PC-3 (cell line): ENCODE measurements at places on chromosomes 16 and 17. TPM values are rescaled to one million over a fixed set of nuclear protein-coding genes. Genes with fewer than 3 reads are reported as not detected.

DNA sequence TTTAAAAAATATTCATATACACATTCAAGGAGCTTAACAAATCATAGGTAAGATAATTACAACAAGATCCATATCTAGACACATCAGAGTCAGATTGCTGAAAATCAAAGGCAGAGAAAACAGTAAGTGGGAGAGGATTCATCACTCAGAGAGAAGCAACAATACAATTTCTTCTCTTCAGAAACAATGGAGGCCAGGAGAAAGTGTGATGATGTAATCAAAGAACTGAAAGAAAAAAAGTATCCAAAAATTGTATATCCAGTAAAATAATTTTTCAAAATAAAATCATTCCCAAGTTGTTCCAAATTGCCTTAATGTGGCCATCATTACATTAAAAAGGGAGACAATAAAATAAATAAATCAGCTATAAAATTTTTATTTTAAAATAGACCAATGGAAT is 17.7 kb upstream of the ABCA6 start:
- H3K36me3 ChIP-seq = no peaks in the 10 kb centered on the region
- no peak for DNase-seq
- H3K4me3 ChIP-seq = no peak overlapping the region
- H3K27me3 ChIP-seq = 0 out of 2 replicates have a peak, but pooled peaks cover 13% of the 10 kb centered on the region
- no peaks in the 10 kb centered on the region for H3K4me1 ChIP-seq

GRCh38 chr17:7555320-7555948 is 3.1 kb upstream of the TNFSF13 start:
- H3K27ac ChIP-seq = no peak overlapping the region
- no peaks in the 10 kb centered on the region for H3K27me3 ChIP-seq
- DNase-seq = no peak
- no peak overlapping the region for H3K4me3 ChIP-seq
- H3K36me3 ChIP-seq = no peaks in the 10 kb centered on the region
- peaks cover 16% of the 10 kb centered on the region for H3K4me1 ChIP-seq

- H3K4me1 ChIP-seq = no peaks in the 10 kb centered on the region
- no peak overlapping the region for H3K27ac ChIP-seq
- no peaks in the 10 kb centered on the region for H3K27me3 ChIP-seq
These were observed 12.7 kb downstream of the SCN4A start for GRCh38 chr17:63960006-63960405.

DNA sequence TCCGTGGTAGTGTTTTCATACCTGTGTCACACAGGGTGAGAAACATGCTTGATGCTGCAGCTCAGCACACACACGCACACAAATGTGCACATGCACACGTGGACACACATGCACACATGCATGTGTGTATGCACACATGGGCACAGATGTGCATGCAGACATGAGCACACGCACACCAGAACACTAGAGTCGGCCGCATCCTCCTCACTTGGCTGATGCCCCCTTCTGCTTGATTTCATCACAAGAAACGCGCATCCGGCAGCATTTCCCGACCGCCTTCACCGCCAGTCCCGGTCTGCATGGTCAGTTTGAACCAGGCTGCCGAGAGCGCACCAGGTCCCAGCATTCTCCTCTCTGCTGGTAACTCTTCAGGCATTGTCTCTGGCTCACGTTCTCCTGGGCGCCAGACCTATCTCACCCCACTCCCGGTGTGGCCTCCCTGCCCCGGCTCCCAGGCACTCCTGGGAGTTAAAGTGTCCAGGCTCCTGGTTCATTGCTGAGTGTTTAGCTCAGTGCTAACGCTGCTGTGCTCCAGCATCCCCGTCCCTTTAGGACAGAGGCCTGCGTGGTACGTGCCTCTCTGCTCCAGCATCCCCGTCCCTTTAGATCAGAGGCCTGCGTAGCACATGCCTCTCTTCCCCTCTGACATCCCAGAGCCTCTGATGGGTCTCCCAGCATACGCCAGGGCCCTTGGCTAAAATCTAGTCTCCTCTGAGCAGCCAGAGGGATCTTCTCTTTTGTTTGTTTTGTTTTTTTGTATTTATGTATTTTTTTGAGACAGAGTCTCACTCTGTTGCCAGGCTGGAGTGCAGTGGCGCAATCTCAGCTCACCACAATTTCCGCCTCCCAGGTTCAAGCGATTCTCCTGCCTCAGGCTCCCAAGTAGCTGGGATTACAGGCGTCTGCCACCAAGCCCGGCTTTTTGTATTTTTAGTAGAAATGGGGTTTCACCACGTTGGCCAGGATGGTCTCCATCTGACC is 16.0 kb downstream of the BAIAP2 start:
- no peak overlapping the region for H3K4me3 ChIP-seq
- peaks cover 3% of the 10 kb centered on the region; the same call in 1 of the 2 replicates for H3K36me3 ChIP-seq
- H3K27ac ChIP-seq = peak overlapping the region; percentile 90

Gene ZP2
- total RNA-seq = not detected in 2 replicates
